BJ (cell line): ENCODE measurements at places on chromosomes 3 and 15. TPM values are rescaled to one million over a fixed set of nuclear protein-coding genes. Genes with fewer than 3 reads are reported as not detected.

GRCh38 chr3:132399054-132399929 lies 18.0 kb upstream of the DNAJC13 start:
- DNase-seq = no peak

GRCh38 chr15:51620641-51621040 lies 1.9 kb downstream of the DMXL2 start:
- DNase-seq = no peak

GRCh38 chr15:69843900-69844304 lies 253.8 kb downstream of the TLE3 start:
- DNase-seq = no peak

- DNase-seq = no peak
Observed at GRCh38 chr3:69201658-69202057, 79.3 kb upstream of the LMOD3 start.

- peak; percentile 92 for DNase-seq
Observed at GRCh38 chr3:159458010-159458409, 530.6 kb upstream of the IL12A start.

- DNase-seq = no peak
Observed at GRCh38 chr3:147377412-147378367, 28.7 kb downstream of the ZIC4 start.

GRCh38 chr15:80953001-80953952 lies 36.3 kb downstream of the MESD start:
- no peak for DNase-seq

DNA sequence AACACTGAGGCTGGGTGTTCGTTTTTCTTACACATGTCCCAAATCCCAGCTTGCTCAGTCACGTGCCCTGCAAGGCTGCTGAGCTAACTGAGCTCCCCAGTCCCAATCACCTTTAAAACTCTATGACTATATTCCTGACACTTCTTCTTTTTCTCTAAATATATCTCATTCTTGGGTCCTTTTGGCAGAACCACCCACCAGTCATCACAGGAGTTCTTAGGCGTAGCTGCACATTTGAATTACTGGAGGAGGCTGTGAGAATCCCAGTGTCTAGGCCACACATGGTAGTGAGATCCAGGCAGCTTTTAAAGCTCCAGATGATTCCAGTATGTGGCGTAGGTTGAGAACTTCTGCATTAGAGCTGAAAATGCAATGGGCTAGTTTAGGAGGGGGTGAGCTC lies 66.3 kb downstream of the ST8SIA2 start:
- DNase-seq = no peak

- no peak for DNase-seq
Observed at GRCh38 chr3:27630885-27631284, 91.2 kb downstream of the EOMES start.

The CLDN16 gene
- polyA plus RNA-seq = not detected in 2 replicates

The GOLGA6A gene
- polyA plus RNA-seq = not detected in 2 replicates

The CPN2 gene
- polyA plus RNA-seq = not detected in 2 replicates

The NOX5 gene
- 0.50 and 0.86 TPM in 2 replicates for polyA plus RNA-seq

The NMD3 gene
- polyA plus RNA-seq = 53.5 and 69.0 TPM in 2 replicates

The EPHA3 gene
- polyA plus RNA-seq = 0.12 and 0.18 TPM in 2 replicates

The TRAK1 gene
- 26.1 and 36.3 TPM in 2 replicates for polyA plus RNA-seq

The RETNLB gene
- not detected in 2 replicates for polyA plus RNA-seq

The FBLN2 gene
- 131 and 248 TPM in 2 replicates for polyA plus RNA-seq
